ENCODE measurements at places on chromosomes 2 and 18.

DNA sequence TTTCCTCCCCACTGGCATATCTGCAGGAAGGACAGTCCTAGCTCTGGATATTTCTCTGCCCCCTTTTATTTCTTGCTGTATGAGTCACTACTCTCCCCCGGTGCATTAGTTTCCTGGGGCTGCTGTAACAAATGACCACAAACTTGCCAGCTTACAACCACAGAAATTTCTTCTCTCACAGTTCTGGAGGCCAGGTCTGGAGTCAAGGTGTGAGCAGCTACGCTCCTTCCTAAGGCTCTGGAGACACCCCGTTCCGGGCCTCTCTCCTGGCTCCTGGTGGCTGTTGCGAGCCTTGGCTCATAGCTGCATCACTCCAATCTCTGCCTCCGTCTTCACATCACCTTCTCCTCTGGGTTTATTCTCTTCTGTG is 34.1 kb downstream of the PTPRM start:
- no peak for DNase-seq

DNA sequence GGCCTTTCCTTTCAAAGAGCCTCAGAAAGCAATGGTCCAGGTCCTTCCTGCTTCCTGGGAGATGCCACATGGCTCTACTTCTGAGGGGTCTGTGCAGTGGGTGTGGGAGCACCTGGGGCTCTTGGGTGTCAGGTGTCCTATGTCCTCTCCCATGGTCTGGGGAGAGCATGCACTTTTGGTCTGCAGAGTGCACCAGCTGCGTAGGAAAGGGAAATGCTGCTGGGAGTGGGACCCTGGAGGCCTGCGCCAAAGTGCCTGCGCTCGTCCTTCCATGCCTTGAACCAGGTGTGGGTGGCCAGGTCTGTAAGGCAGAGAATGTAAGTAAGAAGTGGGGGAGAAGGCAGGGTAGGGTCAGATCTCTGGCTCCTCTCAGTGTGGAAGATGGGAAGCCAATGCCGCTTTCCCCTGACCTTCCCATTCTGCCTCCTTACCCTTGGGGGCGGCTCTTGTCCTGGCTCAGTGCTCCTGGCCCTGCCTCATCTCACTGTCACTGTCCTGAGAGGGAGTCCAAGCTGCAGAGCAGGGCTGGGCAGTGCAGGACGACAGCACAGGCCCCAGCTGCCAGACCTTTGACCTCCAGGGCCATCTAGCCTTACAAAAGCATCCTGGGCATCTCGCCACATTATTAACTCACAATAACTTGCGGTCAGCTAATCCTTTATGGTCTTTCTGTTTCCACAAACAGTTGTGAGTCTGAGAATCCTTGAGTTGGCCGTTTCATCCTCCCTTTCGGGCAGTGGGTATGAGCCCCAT is 6.6 kb upstream of the PROM2 start:
- no peak for DNase-seq

- DNase-seq = no peak
Measured at GRCh38 chr2:160372585-160372984, 121.0 kb downstream of the RBMS1 start.

DNA sequence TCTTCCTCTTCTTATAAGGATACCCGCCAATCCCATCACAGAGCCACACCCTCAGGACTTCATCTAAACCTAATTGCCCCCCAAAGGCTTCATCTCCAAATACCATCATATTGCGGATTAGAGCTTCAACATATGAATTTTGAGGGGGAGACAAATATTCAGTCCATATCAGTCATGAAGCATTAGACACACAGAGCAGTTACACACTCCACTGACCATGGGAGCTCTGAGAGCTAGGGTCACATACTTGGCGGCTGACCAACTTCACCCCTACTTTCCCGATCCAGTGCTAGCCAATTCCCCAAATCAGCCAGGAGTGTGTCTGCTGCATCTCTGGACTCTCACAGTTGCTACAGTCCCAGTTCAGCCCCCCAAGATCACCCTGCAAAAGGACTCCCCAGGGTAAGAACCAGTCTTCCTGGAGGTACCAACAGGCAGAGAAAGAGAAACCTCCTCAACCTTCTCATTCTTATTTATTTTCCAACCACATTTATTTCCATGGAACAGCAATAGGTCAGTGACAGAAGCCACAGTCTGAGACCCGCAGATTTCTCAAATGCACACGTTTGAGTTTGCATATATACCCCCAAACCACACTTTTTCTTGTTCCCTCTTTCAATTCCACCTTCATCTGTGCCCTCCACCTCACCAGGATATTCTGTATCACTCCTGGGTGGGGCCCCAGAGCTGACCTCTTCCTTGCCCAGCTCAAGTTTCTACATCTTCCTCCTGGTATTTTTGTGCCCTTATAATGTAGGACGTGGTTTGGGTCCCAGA is 33.3 kb downstream of the SPP2 start:
- no peak for DNase-seq

GRCh38 chr2:176445956-176446355 is 176.7 kb downstream of the MTX2 start:
- DNase-seq = no peak

DNA sequence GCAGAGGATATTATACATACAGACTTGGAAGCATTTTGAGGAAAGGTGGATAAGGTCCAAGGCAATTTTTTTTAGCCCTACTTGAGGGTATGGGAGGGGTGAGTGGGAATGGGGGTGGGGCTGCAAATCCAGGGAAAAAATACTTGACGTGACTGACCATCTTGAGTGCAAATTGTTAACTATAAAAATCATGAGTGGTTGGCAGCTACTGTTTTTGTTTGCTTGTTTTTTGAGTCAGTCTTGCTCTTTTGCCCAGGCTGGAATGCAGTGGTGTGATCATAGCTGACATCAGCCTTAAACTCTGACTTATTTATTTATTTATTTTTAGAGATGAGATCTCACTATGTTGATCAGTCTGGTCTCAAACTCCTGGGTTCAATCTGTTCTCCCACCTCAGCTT is 458.8 kb downstream of the PIK3C3 start:
- no peak for DNase-seq

DNA sequence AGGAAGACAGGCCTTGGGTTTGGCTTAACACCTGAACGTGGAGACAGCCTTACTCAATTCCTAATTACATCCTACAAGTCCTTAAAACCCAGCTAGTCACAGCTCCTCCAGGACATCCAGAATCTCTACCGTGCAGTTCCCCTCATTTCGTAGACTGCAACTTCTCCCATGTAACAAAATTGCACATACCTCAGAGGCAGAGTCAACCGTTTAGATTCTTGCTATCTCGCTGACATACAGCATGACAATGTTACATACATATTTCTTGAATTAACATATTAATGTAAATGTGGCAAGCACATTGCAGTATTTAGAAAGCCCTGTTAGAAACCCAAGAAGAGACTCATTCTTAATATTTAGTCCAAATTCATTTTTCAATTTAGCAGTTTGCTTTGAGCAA is 358.7 kb downstream of the SETBP1 start:
- DNase-seq = no peak

- no peak for DNase-seq
Measured at GRCh38 chr2:161552015-161552414, 72.2 kb upstream of the SLC4A10 start.

GRCh38 chr18:39799006-39799405 is 2156.0 kb upstream of the PIK3C3 start:
- DNase-seq = no peak

DNA sequence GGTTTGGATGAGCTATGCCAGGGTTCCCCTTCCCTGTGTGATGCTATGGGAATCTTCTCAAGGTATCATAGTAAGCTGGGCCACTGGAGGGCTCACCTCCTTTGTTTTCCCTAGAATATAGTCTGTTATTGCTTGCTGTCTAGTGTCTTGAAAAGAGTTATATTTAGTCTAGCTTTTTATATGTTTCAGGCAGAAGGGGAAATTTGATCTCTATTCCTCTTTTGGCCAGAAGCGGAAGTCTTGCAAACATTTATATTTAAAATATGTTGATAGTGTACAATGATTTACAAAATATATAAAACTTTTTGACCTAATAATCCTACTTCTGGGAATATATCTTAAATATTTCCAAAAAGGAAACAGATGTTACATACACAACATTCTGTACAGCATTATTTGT is 260.7 kb downstream of the FHOD3 start:
- no peak for DNase-seq

- DNase-seq = no peak
Measured at GRCh38 chr2:144833075-144833637, 313.2 kb upstream of the ZEB2 start.

- no peak for DNase-seq
Measured at GRCh38 chr18:5463390-5463789, 80.4 kb downstream of the EPB41L3 start.

- no peak for DNase-seq
Measured at GRCh38 chr2:239472235-239472775, 71.5 kb upstream of the HDAC4 start.

DNA sequence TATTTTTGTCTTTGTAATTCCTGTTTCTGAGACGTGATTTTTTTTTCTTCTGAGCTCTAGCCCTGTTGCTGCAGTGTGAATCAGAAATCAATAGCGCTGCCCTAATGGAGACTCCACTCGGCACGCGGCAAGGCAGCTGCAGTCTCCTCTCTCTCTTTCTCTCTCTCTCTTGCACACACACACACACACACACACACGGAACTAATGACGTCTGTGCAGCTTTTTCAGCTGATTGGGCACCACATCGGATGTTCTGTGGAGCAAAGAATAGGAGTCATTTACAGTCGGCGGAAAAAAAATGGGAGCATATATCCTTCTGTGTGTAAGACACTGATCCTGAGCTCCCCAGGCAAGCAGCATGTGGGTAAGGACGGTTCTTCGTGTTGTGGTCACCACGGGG is 2.0 kb upstream of the MYT1L start:
- no peak for DNase-seq

DNA sequence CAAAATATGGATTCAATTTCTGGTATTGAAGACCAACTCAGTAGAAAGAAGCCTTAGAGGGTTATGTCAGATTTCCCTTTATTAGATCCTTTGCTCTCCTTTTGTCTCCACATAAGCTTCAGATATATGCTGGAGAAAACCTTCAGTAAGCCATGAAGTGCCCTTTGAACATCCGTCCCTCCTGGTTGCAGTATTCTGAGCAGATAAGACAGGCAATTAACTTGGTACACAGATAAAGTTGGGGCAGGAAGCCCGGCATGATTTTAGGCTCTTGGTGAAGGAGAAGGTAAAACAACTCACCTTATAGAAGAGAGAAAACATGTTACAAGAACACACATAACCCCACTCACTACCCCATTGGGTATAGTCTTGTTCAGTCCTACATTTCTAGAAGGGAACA is 76.4 kb downstream of the SRD5A2 start:
- DNase-seq = no peak

- no peak for DNase-seq
Measured at GRCh38 chr2:172169611-172170010, 66.9 kb upstream of the DLX2 start.

DNA sequence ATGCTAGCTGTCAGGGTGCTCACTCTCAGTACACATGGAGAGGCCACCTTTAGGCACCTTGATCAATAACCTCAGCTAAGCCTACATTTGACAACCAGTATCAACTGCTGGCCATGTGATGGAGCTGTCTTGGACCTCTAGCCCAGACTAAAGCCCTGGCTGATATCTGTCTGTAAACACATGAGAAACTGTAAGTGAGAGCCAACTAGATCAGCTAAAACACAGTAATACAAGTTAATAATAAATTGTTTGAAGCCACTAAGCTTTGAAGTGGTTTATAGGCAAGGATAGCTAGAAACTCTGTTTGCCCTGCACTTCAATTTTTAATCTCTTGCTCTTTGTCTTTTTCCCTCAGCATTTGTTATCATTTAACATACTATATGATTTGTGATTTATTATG is 407.1 kb downstream of the SPAG16 start:
- DNase-seq = no peak

- no peak for DNase-seq
Measured at GRCh38 chr2:18299423-18300212, 260.8 kb downstream of the RDH14 start.

DNA sequence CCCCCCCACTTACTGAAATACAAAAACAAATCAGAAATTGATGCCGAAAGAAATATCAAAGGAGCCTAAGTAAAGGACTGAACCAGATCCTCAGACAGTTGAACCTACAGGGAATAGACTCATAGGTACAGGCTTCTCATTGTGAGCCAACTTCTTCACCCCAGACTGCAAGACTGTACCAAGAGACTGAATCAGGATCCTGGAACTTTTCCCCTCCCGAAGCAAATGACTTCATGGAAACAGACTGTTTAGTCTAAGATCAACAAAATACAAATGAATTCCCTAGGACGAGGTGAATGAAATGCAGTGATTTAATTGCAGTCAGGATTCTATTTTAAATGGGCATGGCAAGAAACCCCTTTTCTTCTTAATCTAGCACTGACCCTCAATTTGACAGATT is 53.6 kb upstream of the RNF152 start:
- no peak for DNase-seq

DNA sequence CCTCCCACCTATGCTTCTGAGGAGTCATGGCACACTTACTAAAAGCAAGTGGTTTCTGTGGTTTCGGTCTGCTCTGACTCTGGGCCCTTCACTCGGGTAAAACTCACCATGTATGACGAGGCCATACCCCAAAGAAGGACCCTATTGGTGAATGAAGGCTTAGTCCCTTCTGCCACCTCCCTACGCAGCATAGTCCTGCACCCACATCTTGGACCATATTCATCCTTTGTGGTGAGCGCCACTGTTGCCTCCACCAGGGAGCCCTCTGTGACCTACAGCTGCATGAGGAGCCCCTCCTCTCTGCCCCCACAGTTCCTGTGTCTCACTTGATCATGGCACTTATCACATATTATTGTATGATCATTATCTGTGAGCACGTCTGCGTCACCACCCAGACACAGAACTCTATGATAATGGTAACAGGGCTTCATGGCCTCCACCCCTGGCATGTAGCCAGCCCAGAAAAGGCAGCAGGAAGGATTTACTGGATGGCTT is 113.3 kb downstream of the TFCP2L1 start:
- DNase-seq = no peak

- no peak for DNase-seq
Measured at GRCh38 chr2:11227595-11227994, 72.3 kb downstream of the SLC66A3 start.

DNA sequence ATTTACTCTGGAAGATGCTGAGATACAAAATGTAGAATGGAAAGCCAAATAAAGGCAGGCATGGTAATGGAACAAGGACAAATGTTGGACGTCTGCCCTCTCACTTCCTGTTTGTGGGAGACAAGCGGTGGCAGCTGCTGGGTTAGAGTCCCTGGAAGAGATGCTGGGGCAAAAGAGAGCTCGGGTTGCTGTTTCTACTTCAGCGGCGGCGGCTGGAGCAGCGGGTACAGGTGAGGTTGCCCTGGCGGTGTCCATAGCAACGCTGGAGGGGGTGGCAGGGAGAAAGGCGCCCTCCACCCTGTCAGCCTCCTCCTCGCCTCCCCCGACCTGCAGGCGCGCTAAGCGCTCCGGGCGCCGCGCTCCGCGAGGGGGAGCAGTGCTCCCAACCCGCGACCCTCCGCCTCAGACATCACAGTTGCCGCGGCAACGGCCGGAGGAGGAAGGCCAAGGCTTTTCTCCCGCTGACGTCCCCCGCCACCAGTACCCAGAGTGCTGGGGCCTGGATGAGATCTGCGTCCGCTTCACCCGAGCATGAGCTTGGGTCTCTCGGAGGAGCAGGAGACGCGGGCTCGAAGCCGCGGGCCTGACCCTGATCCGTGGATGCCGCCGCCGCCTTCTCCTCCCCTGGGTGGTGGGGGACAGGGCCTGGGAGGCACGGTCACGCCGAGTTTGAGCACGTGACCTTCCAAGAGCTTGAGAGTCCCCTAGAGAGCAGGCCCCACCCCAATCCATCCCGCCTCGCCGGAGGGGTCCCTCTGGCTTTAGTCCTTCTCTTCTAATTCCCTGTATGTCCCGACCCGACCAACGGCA is 65.6 kb downstream of the NOL4 start:
- no peak for DNase-seq
